ENCODE measurements at places on chromosomes 3 and 15. TPM values are rescaled to one million over a fixed set of nuclear protein-coding genes. Genes with fewer than 3 reads are reported as not detected.

Gene SLCO3A1
- 3.4 TPM for total RNA-seq

Gene SAMMSON
- 0.14 TPM for total RNA-seq

Gene AMIGO3
- total RNA-seq, result not detected

Gene TRH
- total RNA-seq, result not detected

Gene SLC12A8
- total RNA-seq, result 13.9 TPM

Gene SLC28A2
- total RNA-seq, result not detected

Gene CYP1A2
- not detected for total RNA-seq

Gene RBP2
- total RNA-seq, result not detected

Gene ITIH4
- 90.6 TPM for total RNA-seq

Gene CLDN16
- total RNA-seq, result 1.8 TPM

Gene LRRC49
- total RNA-seq, result 4.7 TPM

Gene MAGI1
- 28.2 TPM for total RNA-seq

Gene CPN2
- not detected for total RNA-seq

Gene SCG5
- 13.6 TPM for total RNA-seq

Gene SLC15A2
- 5.2 TPM for total RNA-seq

Gene SCG3
- 4.4 TPM for total RNA-seq

Gene GPR27
- 1.8 TPM for total RNA-seq

Gene TLR9
- total RNA-seq, result 0.47 TPM

Gene TM4SF1
- 226 TPM for total RNA-seq

Gene SLC22A13
- total RNA-seq, result not detected

Gene RFT1
- 20.1 TPM for total RNA-seq

Gene IL17RE
- 14.1 TPM for total RNA-seq

Gene TEX55
- total RNA-seq, result not detected

Gene HCLS1
- total RNA-seq, result 6.0 TPM

Gene MEX3B
- 0.28 TPM for total RNA-seq

Gene MME
- total RNA-seq, result 1.9 TPM

Gene PRICKLE2
- 9.6 TPM for total RNA-seq

Gene SCAANT1
- not detected for total RNA-seq
